ENCODE measurements at places on chromosomes 1 and 21.

DNA sequence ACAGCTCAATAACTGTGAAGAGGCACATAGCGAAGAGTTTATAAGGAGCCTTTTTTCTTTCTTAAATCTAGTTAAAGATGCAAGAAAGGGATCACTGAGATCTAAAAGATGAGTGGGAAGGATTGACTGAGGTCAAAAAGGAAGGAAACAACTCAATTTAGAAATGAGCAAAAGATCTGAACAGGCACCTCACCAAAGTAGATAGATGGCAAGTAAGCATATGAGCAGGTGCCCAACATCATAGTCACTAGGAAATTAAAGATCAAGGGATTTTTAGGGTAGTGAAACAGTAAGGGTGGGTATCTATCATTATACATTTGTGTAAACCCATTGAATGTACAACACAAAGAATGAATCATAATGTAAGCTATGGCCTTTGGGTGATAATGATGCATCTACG lies 44.6 kb upstream of the CSF1 start:
- DNase-seq = no peak

DNA sequence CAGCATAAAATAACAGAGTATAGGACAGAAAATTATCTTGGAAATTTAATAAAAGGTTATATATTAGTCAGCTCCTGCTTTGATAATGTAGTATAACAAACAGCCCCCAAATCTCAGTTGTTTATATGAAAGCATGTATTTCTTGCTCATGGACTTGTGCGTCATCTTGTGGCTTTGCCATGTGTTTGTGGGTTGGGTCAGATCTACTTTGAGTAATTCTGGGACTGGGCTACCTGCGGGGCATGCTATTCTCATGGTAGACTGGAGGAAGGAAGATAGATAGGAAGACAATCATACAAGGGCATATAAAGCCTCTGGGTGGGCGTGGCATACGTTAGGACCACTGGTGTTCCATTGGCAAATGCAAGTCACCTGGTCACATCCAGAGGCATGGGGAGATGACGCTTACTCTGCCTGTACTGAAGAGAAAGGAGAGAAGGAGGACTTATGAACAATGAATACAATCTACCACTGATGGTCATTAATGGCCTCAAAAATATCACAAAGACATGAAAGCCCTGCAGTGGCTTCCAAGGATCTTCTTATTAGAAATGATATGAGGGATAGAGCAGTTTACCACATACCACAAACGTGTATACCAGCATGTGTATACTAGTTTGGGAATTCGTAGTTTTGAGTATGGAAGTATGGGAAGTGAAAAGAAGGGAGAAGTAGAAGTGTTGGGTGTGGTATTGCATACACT lies 267.0 kb downstream of the DISC1 start:
- no peak for DNase-seq

GRCh38 chr1:21625390-21626190 lies 43.6 kb downstream of the RAP1GAP start:
- DNase-seq = no peak

- no peak for DNase-seq
Observed at GRCh38 chr1:86926883-86927282, 12.4 kb downstream of the HS2ST1 start.

DNA sequence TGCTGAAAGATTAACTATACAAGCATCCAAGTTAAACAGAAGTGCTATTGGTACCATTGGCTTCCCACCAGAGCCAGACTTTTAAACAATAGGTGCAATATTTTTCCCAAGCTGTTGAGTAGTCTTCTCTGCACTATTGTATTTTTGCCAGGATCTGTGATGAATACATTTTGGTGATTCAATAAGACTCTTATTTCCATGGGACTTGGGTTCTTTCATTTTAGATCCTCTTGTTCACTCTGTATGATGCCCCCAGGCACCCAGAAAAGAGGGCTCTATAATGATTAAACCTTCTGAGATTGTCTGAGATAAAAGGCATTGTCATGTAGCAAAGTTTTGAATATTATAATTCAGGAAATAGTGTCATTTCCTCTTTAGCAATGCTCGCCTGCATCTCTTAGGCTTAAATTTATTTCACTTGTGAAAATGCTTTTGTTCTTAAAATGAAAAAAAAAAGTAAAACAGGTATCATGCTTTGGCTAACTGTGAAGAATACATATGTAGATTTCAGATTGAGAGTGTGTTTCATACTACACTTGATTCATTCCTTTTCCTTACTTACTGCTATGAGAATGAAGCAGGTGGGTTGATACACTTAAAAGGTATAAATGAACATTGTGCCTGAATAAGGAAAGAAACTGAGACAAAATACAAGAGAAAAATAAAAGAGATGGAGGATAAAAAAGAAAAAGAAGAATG lies 275.0 kb downstream of the HMCN1 start:
- DNase-seq = peak; percentile 14

DNA sequence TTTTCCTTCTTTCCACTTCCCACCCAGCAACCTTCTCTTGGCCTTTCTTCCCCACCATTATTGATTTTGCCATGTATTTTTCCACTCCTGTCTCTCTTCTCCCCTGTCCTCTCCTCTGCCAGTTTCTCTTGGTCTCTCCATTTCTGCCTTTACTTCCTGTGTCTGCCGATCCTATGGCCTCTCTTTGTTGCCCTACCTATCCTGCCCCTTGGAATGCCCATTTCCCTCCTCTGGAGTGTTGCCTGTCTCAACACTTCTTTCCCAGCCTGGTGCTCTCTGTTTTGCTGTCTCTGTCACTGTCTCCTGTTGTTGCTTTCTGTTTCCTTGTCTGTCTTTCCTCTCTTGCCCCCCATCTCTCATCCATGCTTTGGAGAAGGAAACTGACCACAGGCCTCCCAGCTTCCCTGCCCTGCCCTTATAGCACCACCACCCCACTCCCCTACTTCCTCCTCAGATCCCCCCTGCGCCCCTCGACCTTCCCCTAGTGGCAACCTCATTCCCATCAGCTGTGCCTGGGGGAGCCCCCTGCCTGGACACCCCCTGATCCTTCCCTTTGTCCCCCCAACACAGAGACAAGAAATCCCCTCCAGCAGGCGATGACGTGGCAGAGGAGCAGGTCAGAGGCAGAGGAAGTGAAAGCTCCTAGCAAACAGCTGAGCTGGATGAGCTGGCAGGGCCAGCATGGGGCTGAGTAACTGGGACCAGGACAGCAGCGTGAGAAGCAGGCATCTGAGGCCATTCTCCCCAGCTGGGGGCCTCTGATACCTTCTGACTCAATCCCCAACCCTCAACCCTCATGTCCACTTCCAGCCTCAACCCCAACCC lies 6.6 kb upstream of the ETV3L start:
- DNase-seq = peak; percentile 93

GRCh38 chr1:32988665-32989064 lies 24.1 kb upstream of the RNF19B start:
- peak; percentile 87 for DNase-seq

DNA sequence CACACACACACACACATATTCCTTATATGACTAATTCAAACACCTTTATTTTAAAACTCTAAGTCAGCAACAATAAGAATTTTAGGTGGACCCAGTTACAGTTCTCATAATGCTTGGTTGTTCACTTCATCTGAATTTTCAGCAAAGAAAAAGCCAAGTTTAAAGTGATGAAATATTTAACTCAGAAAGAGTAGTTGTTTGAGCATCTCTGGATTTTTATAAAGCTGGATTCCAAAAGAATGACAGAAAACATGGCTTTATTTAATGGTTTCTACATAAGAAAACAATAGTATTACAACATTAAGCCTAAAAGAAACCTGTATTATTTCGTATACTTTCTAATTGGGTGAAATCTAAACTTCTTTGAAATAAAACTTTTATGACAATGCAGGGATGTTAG lies 54.2 kb upstream of the ADAMTS5 start:
- DNase-seq = no peak

DNA sequence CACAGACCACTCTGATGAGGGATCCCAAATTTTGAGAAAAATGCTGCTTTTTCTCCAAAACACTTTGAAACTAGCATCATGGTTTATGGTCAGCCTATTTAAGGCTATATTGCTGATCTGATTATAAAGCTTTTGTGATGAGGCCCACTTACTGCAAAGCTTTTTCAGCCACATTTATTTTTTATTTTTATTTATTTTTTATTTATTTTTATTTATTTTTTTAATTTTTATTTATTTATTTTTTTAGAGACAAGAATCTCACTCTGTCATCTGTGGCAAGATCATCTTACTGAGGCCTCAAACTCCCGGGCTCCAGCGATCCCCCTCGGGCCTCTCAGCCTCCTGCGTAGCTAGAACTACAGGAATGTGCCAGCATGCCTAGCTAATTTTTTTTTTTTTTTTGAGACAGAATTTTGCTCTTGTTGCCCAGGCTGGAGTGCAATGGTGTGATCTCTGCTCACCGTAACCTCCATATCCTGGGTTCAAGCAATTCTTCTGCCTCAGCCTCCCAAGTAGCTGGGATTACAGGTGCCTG lies 5.2 kb upstream of the BCAS2 start:
- no peak for DNase-seq

DNA sequence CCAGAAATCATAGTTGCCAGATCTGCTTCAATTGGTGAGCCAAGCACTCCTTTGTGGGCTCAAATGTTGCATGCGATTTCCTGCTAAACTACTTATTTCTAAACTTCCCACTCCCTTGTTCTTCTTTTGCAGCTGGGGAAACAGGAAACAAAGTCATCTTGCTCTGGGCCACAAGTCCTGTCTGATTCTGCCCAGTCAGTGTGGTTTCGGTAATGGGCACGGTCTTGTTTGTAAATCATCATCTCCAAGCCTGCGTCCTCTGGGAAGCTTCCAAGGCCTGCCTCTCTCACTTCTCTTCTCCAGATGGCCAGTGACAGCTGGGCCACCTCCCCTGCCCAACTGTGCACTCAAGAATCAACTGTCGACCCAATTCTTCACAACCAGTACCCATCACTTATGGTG lies 4.4 kb downstream of the S100A8 start:
- DNase-seq = no peak

GRCh38 chr1:48006264-48006663 lies 9.1 kb upstream of the TRABD2B start:
- DNase-seq = no peak

DNA sequence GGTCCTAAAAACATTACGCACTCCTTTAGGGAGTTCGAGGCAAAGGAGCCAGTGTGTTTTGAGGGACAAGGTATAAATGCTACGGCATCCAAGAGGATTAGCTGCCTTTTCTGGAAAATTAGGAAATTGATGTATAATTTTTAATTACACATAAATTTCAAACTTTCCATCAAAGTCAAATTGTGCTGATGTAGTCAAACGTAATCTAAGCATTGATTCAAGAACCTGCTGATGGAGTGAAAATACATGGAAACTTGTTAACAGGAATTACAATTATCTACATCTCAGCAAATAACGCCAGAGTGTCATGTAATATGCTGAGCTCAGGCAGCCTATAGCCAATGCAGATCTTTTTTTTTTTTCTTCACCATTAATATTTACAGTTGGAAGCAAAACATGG lies 194.5 kb downstream of the CRB1 start:
- no peak for DNase-seq

DNA sequence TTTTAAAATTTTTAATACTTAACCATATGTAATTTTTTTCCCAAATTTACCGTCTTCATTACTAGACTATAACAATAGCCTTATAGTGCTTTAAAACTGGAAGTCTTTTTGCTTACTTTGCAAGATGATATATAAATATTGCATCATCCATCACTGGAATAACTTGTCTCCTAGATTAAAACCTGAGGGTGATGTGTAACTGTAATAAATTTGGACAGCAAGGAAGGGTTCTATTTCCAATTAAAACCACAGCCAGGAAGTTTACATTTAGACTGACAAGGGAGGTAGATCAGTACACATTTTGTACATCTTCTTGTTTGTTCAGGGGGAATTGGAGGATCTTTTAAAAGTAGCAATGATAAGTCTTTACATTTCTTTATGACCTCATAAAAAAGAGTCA lies 21.9 kb downstream of the NTNG1 start:
- DNase-seq = no peak

- DNase-seq = no peak
Observed at GRCh38 chr1:82486969-82487368, 686.2 kb downstream of the ADGRL2 start.

- DNase-seq = no peak
Observed at GRCh38 chr1:32749771-32750170, 47.2 kb upstream of the SYNC start.

GRCh38 chr1:238023137-238023536 lies 132.4 kb upstream of the ZP4 start:
- no peak for DNase-seq

GRCh38 chr1:152533327-152533938 lies 19.2 kb downstream of the CRCT1 start:
- no peak for DNase-seq

GRCh38 chr1:157431751-157432150 lies 120.6 kb downstream of the FCRL5 start:
- DNase-seq = peak; percentile 23

DNA sequence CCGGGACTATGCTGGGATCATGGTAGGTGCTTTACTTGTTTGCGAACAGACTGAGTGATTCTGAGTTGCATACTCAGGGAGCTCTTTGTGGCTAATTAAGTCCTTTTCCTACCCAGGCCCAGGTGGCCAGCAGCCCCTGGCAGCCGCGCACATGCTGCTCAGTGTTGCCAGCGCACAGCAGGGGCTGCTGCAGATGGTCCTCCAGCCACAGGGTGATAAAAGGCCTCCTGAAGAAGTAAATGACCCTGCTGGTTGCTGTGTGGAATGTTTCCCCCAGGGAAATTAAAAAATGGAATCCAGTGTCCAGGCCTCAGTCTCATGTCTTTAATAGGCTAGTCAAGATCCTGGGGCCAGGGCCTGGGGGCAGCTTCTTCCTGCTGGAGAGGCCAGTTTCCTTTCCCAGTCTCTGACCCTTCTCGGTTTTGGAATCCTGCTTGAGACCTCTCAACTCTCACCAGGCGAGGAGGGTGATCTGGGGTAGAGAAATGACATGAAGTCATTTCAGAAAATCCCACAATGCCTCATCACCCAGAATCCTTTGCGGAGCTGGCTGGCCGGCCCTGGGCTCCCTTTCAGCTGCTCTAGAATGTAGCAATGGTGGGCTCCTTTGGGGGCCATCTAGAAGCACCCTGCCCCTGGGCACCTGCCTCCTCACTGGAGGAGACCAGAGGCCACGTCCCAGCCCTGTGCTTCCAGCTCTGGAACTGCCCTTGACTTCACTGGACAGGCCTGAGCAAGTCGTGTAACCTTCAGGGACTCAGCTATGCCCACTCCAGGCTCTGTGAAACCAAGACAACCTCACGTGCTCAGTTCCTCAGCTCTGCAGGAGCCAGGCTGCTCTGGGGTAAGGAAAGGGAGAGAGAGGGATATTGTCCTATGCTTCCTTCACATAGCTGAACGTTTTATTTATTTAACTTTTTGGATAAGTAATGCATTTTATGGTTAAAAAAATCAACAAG lies 131.4 kb downstream of the MRPS6 start:
- no peak for DNase-seq

DNA sequence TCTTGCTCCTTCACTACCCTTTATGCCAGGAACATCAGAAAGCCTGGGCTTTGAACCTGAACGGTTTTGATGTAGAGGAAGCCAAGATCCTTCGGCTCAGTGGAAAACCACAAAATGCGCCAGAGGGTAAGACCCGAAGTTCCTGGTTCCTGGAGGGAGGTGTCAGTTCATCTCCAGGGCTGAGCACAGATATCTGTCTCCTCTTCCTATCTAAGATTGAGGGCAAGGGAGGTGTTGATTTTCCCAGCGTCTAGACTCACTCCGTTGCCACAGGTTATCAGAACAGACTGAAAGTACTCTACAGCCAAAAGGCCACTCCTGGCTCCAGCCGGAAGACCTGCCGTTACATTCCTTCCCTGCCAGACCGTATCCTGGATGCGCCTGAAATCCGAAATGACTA lies 915 bp downstream of the CDC20 start:
- DNase-seq = no peak
